ENCODE measurements at places on chromosomes 12 and 14. TPM values are rescaled to one million over a fixed set of nuclear protein-coding genes. Genes with fewer than 3 reads are reported as not detected.

GRCh38 chr12:53047221-53048032, 2.4 kb upstream of the TNS2 start:
- peak; percentile 88 for DNase-seq

DNA sequence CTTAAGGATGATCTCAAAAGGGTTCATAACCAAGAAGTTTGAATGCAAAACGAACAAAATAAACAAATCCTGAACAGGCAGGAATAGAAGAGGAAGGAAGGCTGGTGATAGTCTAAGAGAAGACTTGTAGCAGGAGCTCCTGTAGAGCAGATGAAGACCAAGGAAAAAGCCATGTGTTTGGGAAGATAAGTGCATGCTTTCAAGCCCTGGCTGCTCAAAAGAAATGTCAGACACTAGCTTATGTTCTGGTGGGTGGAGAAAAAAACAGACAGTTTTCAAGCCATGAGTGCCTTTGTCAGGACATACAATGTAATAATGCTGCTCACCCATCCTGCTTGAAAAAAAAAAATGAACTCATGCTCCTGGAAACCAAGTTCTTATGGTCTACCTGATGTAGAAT, 27.4 kb downstream of the TAOK3 start:
- DNase-seq, result no peak

DNA sequence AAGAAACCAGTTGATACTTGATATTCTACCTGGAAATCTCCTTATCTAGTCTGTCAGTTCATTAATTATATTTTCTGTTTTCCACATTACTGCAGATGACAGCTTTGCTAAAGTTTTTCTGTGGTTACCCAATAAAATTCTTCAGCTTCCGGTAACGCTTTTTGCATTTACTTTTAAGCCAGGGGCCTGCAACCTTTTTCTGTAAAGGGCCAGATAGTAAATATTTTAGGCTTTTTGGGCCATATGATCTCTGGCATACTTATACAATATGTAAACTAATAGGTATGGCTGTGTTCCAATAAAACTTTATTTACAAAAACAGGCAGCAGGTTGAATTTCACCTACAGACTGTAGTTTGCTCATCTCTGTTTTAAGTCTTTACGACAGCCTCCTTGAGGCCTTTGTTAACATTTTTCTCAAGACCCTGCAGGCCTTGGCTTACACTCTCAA, 48.3 kb downstream of the SPATS2 start:
- no peak for DNase-seq

DNA sequence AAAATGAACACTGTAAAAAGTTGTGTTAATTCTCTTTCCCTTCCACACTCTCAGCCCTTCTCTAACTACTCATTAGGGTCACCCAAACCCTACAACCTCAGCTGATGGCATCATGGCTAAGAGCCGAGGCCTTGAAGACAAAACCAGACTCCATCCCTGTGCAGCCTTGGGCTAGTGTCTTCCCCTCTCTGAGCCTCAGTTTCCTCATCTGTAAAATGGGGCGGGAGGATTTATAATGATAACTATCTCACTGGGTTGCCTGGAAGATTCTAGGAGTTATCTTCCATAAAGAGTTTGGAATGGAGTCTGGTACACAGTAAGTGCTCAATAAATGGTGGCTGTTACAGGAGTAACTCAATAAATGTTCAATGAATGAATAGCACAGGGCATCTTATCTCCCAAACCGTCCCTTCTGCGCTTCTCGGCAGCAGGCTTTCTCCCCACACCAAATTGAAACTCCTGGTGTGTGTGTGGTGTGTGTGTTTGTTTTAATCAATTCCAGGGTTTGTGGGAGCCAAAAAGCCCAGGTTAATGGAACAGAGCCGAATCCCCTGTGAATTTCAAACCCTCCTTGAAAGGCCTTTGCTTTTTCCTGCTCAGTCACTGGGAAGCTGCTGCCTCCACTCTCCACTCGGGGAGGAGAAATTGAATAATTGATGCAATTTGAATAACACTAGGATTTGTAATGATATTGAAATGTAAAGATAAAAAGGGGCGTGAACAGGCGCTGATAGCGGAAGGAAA, 61.2 kb upstream of the FAM222A start:
- no peak for DNase-seq

GRCh38 chr12:52924764-52925716, 20.2 kb upstream of the KRT8 start:
- DNase-seq, result no peak

GRCh38 chr12:87368259-87368658, 660.9 kb downstream of the C12orf50 start:
- no peak for DNase-seq

DNA sequence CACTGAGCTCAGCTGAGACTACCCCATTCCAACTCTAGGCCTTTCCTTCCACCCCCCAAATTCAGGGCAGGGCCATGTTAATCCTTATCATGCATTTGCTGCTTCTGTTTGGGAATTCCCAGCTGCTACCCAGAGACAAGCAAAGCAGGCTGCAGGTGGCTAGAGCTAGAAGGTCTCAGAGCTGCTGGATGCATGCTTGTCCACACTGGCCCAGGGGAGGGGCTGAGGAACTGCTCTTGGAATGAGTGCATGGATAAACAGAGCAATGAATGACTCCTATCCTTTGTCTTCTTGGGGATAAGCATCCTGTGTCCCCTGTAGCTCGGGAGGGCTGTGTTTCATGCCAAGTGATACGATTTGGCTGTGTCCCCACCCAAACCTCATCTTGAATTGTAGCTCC, 136.8 kb upstream of the NOS1 start:
- DNase-seq, result no peak

DNA sequence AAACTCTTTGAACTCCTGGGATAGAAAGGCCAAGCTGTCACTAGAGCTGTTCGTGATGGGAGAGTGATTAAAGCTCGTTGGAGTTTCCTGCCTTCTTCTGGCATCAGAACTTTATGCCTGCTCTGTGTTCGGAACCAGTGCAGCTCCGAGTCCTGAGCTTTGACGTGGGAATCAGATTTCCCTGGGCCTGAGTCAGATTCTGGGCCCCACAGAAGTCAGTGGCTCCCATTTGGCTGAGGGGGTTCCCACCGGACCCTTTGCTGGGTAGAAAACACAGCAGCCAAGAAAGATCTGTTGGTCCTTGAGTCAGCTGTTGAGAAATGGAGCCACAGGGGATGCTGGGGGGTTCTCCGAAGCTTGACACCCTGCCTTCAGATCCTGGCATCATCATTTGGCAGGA, 238.0 kb downstream of the CHST11 start:
- peak; percentile 70 for DNase-seq

DNA sequence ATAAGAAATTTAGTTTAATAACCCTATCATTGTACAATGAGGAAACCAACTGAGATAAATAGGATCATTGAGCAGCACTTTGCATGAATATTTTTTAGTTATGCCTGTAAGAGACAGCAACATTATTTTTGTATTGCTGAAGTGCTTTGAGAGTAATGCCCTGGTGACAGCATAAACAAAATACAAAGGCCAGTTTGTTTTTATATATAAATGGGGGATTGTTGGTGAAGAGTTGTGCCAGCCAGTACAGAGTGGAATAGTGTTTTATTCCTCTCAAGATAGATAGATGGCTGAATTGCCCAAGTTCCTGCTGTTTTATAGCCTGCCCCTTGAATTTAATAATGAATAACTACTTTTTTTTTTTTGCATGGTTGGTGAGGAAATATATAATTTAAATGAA, 101.8 kb downstream of the CNTN1 start:
- DNase-seq, result no peak

DNA sequence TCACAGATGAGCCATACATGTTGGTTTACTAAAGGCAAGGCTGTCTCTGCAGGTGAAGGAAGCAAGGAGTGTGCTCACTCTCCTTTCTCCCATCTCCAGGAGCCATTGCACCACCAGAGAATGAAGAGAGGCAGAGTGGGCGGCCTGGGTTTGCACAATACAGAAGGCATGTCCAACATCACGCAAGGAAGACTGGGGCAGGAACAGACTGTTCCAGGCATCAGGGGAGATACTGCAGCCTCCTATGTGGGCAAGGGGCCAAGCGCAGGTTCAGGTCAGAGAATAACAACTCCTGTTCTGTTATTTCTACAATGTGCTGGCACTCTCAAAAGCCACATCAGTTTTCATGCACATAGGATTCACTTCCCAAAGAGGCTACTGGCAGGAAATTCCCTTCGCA, 1.7 kb upstream of the TMEM229B start:
- no peak for DNase-seq

- no peak for DNase-seq
Measured at GRCh38 chr12:25743679-25744215, 190.7 kb upstream of the LMNTD1 start.

GRCh38 chr14:94225460-94226378, 51.6 kb downstream of the PPP4R4 start:
- DNase-seq, result no peak

Gene OVCH1
- 0.11 TPM for total RNA-seq

Gene MUCL1
- total RNA-seq, result not detected

Gene SERPINA12
- total RNA-seq, result not detected

Gene STX2
- 22.6 TPM for total RNA-seq

Data from right cardiac atrium (tissue), 5 donors.